ENCODE measurements at places on chromosomes 13 and 19.

DNA sequence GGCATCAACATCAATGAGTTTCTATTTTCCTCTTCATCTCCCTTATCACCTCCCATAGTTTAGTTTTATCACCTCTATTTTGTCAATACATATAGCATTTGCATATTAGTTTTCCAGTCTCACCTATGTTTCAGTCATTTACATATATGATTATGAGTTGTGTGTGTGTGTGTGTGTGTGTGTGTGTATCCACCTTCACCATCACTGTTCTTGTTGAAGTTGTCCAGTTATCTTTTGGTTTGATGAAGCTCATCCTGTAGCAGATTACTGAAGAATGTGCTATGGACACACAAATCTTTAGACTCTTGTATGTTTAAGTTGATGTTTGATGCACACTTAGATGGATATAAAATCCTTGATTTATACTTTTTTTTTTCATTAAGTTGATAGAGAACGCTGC lies 40.5 kb downstream of the SPACA7 start:
- no peak for DNase-seq

- DNase-seq: no peak
Observed at GRCh38 chr19:4322942-4323665, 15.5 kb downstream of the STAP2 start.

DNA sequence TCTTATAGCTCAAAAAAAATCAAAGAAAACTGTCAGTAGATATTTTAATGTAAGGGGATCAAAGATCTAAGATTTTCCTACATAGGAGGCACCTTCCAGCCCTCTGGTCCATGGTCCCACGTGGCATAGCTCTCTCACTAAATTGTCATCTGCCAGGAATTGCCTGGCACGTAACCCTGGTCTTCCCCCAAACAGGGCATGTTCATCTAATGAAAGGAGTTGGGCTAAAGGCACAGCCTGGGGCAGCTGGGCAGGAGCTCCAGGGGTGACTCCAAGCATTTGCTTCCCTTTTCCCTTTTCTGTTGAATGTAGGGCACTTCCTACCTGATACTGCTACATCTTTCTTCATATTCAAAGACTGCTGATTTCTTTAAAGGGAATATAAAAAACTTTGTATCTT lies 148.7 kb downstream of the COL4A1 start:
- DNase-seq: no peak

- DNase-seq: no peak
Observed at GRCh38 chr19:50496189-50497021, 14.6 kb downstream of the JOSD2 start.

DNA sequence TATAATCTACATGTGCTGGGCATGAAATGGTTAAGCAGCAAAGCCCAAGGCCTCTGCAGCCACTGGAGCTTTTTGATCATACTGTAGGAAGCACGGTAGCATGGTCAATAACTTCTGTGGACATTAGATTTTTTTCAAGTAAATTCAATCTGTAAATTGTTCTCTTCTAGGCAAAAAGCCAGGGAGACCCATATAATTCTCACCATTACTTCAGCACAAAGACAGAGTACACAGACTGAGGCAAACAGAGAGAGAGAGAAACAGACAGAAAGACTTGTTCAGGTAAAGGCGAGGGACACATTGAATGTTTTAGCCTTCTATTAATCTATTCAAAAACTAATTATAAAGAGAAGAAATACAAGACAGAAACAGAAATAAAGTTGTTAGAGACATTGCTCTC lies 349.4 kb downstream of the RFC3 start:
- DNase-seq: no peak

DNA sequence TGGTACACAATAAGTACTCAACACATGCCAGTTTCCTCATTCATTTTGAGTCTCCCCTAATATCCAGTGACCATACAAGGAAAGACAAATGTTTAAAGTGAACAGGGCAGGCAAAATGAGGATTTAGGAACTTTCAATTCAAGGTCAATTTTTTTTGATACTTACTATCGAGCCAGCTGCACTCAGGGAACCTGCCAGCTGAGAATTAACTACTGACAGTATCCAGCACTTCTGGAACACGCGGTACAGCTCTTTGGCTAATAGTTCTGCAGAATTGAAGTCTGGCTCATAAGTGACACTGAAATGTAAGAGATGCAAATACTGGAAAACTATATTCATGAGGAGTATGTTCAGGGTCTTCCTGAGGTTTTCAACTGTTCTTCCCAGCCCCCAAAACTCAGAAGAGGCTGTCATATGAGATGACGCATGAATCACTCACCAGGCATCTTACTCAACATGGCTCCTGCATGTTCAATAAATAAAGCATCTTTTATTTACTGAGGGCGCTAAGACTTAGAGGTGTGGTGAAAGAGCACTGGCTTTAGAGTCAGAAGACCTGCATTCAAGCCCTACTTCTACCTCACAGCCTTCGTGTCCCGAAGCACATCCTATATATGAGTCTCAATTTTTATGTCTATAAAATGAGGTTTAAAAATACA lies 25.6 kb downstream of the RUBCNL start:
- no peak for DNase-seq
